ENCODE measurements at places on chromosomes 11 and 22. TPM values are rescaled to one million over a fixed set of nuclear protein-coding genes. Genes with fewer than 3 reads are reported as not detected.

DNA sequence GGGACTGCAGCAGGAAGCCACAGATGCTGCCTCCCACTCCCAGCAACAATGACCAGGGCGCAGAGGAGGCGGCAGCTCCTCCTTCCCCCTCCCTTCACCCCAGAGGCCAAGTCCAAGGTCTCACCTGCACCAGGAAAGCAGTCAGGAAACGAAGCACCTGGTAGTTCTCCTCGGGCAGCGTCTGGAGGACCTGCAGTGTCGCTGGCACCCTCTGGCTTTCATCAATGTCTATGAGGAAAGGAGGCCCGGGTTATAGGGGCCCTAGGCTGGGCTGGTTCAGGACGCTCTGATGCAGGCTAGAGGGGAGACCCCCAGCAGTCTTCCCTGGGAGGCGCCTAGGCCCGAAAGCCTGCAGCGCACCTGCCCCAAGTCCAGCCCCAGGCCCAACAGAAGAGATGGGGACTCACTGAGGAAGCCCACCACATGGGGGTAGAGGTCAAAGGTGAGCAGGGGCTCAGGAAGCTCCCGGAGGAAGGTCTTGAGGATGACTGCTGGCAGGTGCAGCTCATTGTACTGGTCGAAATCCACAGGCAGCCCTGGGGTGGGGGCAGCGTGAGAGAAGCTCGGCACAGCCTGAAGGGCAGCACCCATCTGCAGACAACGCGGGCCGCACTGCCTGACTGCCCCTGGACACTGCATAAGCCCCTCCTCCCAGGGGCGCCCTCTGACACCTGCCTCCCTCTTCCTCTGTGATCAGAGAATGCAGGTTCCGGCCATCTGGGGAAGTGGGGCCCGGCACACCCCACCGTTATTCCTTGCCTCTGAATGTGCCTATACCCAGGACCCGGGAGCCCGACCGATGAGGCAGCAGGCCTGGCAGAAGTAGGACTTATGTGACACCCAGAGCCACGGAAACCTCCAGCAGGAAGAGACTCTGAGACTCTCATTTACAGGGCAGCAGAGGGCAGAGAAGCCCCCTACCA is 20.9 kb downstream of the ARHGAP1 start:
- DNase-seq, result no peak

The SLC25A17 gene
- total RNA-seq, result 14.2 TPM

- no peak for DNase-seq
Measured at GRCh38 chr11:12079726-12080556, 30.4 kb upstream of the MICAL2 start.

DNA sequence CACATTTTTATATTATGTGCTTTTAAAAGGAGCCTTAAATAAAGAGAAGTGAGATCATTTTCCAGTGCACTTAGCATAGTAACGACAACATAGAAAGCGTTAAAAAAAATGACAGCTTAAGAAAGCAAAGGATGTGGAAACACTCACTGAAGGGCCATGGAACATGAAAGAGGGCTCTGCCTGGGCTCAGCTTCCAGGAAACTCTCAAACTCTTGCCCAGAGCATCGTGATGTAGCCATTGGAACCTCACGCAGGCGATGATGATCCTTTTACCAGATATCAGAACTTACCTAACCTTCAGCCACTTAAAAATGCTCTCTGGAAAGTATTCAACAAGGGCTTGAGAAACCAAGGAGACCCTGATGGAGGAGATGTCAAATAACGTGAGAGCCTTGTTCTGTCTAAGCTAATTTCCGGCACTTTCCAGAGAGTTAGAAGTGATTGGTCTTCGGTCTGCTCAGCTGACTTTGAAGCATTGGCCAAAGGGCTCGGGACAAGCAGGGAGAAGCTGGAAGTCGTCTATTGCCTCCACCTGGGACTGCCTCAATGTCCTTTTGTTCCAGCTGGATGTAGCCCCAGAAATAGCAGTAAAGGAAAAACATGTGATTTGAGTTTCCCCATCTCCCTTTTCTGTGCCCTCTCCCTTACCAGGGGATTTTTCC is 21.5 kb upstream of the ETS1 start:
- DNase-seq, result no peak

DNA sequence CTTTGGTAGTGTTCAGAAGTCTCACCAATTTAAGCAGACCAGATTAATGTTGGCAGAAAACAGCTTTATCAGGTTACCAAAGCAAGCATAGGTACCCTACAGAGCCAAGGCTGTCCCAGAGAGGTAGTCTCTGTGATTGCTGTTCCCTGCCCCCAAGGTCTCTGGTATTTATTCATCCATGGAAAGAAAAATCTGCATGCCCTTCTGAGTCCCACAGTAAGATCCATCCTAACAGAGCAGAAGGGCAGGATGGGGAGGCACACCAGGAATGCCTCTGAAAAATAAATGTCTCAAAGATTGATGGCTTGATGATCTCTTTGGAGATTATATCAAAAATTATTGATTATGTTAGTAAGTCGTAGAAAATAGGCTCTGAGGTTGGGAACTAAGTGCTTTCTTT is 122.8 kb downstream of the FAT3 start:
- no peak for DNase-seq

DNA sequence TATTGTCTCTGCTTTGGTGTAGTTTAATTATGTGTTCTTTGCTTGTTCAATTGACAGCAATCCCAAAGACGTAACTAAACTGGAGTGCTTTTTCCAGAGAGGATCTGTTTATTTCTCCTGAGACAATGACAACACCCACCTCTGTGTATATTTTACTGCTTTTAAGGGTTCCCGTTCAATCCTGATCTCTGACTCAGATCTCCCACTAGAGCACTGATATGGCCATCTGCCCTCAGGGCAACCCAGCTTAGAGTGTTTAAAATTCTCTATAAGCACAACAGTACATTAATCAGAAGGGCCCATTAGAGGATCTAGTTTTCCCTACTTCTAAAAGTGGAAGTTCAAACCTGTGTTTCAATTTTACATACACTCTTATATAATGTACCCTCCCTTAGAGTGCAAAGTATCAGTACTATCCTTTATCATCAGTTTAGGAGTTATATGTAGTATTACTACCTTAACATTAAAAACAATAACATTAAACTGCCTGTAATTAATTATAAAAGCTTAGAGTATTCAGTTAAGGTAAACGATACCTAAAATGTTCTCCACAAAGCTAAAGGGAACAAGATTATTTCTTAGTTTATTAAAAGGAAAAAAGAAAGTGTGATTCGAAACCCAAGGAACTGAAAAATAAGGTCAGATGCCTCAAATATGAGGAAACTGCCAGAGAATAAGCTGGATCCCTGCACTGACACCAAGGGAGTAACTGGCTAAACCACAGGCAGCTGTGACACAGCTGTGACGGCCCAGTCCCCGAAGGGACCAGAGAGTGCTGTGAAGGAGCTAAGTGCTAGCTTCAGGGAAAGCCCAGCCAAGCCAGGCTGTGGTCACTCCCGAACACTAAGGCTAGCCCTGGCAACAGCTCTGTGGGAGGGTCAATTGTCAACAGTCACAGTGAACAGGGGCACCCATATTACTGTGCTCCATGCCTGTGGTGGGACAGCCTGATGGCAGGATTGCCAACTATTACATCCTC is 15.2 kb downstream of the UFD1 start:
- no peak for DNase-seq

- no peak for DNase-seq
Measured at GRCh38 chr11:81237139-81237538, 1496.5 kb downstream of the FAM181B start.

GRCh38 chr11:44837661-44838060 is 110.9 kb downstream of the TSPAN18 start:
- DNase-seq, result no peak

GRCh38 chr11:107018902-107019493 is 722 bp upstream of the GUCY1A2 start:
- DNase-seq, result no peak

GRCh38 chr22:29041408-29041807 is 20.2 kb downstream of the C22orf31 start:
- no peak for DNase-seq

The EHF gene
- 0.43 TPM for total RNA-seq
